ENCODE measurements at places on chromosomes 16 and 17.

DNA sequence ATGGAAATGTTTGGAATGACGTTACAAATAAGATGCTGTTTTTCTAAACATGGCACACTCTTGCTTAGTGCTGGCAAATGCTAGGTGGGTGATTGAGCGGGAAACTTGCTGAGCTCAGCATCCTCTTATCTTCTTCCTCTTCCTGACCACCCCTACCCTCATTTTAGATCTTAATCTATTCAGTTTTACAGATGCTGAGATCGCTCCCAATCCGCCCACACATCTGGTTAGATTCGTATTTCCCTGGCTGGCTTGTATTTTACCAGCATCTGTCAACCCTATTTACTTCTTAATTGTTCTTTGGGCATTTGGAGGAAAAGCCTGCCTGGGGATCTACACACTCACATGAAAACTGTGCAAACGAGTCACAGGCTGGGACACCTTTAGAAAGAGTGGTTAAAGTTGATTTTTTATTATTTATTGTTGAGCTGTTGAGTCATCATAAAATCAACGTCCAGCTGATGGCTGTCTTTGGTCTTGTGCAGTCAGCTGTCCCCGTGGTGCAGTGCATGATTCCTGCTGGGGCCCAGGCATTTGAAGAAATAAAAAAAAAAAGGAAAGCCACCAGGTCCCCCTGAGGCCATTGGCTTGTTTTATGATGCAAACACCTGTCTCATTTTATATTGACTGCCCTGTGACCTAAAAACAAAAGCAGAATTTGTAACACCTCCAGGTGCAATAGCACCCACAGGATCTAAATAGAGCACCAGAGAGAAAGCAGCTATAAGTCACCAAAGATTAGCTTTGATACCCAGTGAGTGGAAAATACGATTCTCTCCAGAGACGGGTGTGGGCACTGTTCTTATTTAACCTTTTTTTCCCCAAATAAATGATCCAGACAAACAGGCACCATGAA lies 258.6 kb downstream of the HS3ST3B1 start:
- DNase-seq: no peak

- DNase-seq: peak; percentile 26
These were observed at the start of gene SP6 for GRCh38 chr17:47850692-47851573. TSS of gene SP6 (minus strand) at chr17:47851163. CDS start at chr17:47848429, 2,734 bp downstream.

GRCh38 chr16:71834291-71834690 lies 11.5 kb upstream of the ATXN1L start:
- DNase-seq: no peak

GRCh38 chr17:74204474-74204873 lies 996 bp downstream of the RPL38 start:
- no peak for DNase-seq

DNA sequence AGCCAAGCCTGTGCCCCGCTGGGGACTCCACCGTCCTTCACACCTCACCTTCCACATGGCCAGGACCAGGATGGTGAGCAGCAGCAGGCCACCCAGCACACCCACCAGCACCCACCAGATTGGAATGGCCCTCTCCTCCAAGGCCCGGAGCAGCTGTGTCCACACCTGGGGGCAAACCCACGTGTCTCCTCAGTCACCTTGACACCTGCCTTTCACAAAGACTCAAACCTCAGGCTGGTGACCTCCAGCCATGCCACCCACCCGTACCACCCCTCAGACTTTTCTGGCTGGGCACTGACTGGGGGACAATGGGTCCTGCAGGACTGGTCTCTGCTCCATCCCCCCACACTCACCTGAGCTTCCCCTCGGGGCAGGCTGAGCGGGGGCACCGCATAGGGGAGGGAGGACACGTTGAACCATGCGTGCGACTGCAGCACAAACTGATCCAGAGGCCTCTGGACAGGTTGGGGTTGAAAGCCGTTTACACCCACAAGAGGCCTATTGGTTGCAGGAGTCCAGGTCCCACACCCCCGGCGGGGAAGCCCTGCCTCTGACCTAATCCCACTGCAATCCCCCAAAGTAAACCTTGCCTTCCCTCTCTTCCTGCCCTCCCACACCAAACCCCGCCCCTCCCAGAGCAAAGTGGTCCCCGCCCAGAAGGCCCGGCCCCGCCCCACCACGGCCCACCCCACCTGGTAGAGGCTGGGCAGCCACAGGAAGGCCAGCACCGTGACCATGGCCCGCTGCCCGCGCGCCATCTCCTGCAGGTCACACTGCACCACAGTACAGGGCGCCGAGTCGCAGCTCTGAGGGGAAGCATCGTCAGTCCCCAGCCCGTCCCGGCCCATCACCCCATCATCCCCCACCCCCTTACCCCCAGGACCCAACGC lies 10.9 kb upstream of the FAM171A2 start:
- DNase-seq: no peak

GRCh38 chr17:40679523-40679907 lies 14.5 kb upstream of the KRT222 start:
- no peak for DNase-seq

DNA sequence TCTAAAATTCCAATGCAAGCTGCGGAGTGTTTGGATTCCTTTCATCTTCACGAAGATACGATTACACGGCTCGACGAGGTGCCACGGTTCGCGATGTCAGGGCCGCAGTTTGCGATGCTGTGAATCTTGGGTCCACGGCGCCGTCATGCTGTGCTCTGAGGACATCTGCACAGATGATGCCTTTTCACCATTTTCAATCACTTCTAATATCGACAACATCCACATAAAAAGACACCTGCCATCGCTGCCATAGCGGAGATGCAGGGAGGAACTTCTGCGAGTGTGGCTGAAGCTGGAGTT lies 6.8 kb upstream of the APRT start:
- no peak for DNase-seq

GRCh38 chr17:33968350-33969044 lies 286.6 kb upstream of the CCL2 start:
- DNase-seq: no peak

GRCh38 chr17:15291674-15292361 lies 26.7 kb upstream of the PMP22 start:
- no peak for DNase-seq

GRCh38 chr16:17245776-17246175 lies 225.0 kb downstream of the XYLT1 start:
- no peak for DNase-seq

GRCh38 chr17:39939588-39940419 lies 12.3 kb downstream of the LRRC3C start:
- peak; percentile 60 for DNase-seq

DNA sequence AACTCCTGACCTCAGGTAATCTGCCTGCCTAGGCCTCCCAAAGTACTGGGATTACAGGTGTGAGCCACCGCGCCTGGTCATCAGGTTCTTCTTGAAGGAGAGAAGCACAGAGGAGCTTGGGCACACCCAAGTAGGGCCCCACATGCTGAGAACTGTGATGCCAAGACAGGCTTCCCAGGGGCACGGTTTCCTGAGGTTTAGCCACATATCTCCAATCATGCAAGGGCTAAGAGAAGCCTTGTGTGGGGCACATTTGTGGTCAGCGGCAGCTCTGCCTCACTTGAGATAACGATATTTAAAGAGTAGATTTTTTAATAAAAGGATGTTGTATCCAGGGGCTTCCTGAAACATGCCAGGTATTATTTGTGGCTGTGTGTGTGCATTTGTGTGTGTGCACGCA lies 46.9 kb downstream of the CUEDC1 start:
- no peak for DNase-seq

- peak; percentile 89 for DNase-seq
These were observed 10.2 kb downstream of the COTL1 start for GRCh38 chr16:84607694-84608093.

GRCh38 chr17:31099016-31099415 lies 4.2 kb downstream of the NF1 start:
- DNase-seq: no peak

GRCh38 chr16:10370096-10370726 lies 15.7 kb upstream of the ATF7IP2 start:
- no peak for DNase-seq

DNA sequence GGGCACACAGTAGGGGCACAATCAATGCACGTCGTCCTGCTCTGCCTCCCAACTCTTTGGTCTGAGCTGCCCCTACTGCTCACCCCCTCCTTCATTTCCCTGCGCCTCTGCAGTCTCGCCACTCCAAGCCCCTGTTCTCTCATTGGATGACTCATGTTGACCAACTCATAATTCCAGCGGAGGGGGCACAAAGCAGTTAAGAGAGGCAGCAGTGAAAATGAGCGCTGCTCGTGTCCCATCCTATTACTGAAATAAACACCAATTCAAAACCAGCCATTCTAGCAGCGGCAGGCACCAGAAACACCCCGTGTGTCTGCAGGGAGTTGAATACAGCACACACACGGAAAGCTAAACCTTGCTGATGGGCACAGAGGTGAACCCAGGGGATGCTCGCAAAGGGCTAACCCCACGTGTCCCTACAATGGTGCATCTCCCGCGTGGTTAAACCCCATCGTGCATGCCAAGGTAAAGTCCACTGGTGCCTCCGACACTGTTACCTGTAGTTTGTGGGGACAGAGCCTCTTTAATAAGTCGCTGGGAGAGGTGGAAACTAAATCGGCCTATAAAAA lies 310.4 kb downstream of the XYLT1 start:
- DNase-seq: no peak

DNA sequence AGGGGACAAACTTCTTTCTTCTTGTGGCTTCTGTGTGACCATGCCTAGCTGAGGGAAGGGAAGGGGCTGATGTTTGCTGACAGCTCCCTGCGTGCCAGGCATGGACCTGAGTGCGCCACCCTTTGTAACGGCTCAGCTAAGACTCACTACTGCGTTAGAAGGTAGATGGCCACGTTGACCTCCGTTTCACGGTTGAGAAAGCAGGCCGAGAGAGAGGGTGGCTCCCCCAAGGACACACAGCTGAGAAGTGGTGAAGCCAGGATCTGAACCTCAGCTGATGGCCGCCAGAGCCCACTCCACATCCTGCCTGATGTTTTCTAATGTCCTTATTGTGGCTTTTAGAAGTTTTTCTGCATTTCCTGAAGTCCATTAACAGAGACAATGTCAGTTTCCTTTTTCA lies 45.1 kb downstream of the RGS9 start:
- DNase-seq: no peak

DNA sequence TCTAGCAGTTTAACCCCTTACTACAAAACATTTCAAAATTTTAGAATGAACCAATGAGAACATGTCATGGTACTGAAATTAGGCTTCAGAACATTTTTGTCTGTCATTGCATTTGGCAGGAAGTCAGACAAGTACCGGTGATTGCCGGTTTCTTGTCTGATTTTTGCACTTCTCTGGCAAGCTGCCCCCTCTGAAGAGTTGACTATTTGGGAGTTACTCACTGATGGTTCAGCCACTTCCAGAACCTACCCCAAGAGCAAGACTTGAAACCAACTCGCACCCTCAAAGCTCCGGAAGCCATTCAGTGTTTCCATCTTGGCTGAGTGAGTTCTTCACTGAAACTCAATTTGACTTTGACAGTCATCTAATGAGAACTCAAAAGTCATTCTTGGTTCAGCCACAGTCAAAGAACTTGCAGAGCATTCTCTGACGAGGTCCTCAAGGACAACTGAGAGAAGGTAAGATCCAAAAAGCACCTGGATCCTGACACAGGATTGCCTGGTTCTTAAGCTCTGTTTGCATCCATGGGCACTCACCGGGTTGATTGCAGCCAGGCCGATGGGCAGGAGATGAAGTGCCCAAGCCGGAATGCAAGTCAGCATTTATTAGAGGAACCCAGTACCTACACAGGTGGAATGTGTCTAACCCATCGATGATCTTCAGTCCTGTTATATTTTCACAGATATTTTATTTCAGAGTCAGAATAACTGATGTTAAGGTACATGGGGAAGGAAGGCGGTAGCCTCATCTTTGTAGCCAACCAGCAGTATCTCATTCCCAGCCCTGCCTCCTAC lies 93.6 kb downstream of the USP22 start:
- no peak for DNase-seq

DNA sequence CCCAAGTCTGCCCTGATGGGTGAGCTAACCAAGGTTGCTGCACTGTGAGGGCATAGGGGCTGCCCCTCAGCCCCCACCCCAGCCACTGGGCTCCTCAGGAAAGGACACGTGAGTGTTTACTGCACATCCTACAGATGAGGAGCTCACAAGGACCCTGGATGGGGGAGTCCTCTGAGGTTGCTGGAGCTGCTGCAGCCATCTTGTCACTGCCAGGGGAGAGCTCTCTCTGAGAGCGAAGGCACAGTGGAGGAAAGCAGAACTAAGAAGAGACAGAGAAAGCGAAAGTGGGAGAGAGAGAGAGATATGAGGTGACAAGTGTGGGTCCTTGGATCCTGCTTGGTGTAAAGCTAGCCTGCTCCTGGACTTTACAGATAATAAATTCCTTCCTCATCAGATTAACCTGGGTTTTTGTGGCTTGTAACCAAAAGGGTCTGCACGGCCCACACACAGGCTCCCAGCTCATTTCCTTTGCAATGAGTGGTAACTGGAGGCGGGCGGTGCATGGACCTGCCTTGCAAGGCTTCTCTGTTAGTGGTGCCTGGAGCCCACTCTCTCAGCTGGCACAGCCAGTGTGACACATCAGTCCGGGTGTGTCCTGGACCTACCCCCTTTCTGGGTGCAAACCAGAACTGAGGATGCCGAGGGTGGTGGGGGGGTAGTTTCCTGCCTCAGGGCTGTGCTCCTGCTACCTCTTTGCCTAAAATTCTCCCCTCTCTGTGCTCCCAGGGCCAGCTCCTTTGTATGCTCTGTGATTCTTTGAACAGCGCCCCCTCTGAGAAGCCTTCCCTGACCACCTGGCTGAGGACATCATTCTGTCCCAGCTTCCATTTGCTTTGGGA lies 14.2 kb downstream of the SNX20 start:
- peak; percentile 54 for DNase-seq

GRCh38 chr17:41775394-41776226 lies 10.9 kb downstream of the JUP start:
- no peak for DNase-seq

- DNase-seq: no peak
These were observed 122.5 kb downstream of the ZNF423 start for GRCh38 chr16:49733313-49734009.

DNA sequence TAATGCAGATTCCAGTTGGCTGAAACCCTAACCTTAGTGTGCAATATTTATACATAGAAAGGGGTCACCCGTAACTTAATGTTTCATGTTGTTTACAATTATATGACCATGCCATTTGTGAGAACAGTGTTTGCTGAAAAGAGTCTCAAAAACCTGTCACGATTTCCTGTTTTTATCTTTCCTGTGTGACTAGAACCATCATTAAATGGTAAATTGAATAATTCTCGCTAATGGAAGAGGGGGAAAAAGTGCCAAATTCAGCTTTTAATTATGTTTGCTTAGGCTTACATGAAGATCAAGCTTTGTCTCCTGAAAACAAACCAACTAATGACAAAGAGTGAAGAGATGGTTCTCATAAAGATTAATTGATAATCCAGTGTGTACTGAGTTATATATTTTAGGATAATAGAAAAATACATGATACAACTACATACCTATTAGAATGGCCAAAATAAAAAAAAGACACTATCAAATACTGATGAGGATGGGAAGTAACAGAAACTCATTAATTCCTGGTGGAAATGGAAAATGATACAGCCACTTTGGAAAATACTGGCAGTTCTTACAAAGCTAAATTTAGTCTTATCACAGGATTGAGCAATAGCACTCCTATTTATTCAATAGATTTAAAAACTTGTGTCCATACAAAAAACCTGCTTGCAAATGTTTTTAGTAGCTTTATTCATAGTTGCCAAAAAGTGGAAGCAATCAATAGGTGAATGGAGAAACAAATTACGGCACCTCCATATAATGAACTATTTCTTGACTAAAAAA lies 141.7 kb downstream of the CDK5R1 start:
- DNase-seq: no peak

GRCh38 chr17:68424861-68425260 lies 32.4 kb downstream of the WIPI1 start:
- no peak for DNase-seq

GRCh38 chr17:28615260-28615940 lies 1.4 kb upstream of the RSKR start:
- no peak for DNase-seq

All from suppressor macrophage (primary cell).